ENCODE measurements at places on chromosomes 1 and 21.

DNA sequence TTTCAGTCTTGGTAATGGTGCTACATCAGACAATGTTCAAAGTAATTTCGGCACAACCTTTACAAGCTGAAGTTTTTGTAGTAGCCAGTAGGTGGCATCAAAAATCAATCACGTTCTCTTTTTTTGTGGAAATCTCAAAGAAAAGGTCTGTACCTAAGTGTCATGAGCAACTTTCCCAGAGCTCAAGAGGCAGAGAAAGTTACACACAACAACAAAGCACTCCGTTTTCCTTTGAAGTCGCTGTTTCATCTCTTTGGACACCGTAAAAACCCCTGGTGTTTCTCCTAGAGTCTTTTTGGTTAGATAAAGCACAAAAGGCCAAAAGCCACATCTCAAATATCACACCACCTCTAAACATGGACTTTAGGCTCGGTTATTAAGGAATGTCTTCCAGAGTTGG, 131.6 kb downstream of the LHX8 start:
- no peak for DNase-seq

- DNase-seq = no peak
Observed at GRCh38 chr1:117579221-117579906, 26.5 kb upstream of the TENT5C start.

GRCh38 chr21:36551731-36552433, 72.0 kb upstream of the CLDN14 start:
- no peak for DNase-seq

DNA sequence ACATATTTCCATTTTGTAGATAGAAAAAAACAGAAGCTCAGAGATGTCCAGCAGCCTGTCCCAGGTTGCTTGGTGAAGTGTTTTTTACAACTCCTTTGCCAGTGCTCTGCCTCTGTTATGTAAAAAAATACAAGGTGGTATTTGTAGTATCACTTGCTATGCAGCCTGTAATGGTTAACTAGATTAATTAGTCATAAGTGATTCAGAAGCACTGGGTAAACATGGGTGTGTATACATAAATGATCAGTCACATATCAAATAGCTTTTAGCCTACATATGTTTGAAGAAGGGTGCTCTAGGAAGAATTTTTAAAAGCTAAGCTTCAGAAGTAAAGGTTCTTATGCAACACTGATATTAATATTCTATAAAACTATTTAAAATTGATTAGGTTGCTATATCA, 70.0 kb upstream of the MAGI3 start:
- no peak for DNase-seq

GRCh38 chr1:174713796-174714195, 266.0 kb downstream of the GPR52 start:
- DNase-seq = no peak

DNA sequence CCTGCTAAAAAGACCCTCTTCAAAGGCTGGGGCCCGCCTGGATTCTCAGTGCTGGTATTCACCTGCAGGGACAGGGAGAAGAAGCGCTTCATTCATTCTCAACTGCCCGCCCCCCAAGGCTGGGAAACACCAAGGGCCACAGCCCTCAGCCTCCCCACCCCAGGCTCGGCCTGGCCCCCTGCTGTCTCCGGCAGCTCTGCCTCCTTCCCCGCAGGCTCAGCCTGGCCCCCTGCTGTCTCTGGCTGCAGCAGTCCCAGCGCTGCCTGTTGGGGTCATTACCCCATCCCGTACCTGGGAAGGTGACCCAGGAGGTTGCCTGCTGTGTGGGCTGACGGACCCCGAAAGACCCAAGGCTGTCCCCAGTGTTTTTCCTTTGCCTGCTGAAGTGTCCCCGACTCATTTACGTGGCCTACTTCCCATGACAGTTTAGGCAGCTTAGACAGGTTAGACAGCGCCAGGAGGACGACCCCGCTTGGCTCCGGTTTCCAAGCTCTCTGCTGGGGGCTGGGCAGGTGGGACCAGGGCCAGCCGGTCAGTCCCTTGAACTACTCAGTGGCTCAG, 22.9 kb upstream of the CLSTN1 start:
- DNase-seq = no peak

- no peak for DNase-seq
Observed at GRCh38 chr1:201418461-201418860, 3.1 kb downstream of the TNNI1 start.

DNA sequence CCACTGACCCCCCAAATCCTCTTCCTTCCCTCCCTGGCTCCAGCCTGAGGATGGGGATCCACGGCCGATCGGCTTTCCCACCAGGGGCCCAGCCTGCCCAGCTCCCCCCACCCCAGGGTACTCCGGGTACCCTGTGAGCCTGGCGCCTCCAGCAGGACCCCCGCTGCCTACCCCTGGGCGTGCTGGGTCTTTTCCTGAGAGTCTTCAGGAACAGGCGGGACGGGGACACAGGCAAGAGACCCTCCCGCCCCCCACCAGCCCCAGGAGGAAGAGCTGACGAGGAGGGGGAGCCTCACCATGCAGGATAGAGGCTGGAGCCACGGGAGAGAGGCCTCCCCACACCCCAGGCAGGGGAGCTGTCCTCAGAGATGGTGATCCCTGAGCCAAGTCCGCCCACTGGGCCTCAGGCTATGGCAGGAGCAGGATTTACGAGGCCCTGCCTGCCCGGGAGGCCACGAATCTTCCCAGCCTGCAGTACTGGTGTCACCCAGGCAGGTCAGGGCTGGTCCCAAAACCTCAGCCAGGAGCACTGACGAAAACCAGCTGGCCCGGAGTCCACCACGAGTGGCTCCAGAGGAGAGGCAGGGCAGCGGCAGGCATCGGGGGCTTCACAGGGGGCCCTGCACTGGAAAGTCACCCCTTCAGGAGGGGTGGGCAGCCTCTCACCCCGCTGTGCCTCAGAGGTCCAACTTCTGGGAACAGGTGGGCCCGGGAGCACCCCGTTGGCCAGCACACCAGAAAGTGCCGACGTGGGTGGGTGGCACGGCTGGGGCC, 58.0 kb downstream of the MEGF6 start:
- DNase-seq = no peak

DNA sequence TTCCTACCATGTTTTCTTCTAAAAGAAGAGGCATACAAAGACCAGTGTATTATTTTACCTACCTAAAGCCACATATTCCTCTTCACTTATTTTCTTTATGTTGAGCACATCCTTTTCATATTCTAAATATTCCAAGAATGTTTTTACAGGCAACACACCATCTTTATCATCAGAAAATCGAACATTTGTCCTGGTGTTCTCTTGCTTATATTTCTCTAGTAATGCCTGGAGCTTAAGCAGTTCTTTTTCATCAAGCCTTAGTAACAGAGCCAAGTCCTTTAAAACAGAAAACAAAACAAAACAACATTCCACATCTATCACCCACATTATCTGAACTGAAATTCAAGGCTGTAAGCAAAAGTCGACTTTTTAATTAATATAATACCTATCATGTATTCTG, 88.7 kb downstream of the IARS2 start:
- no peak for DNase-seq

DNA sequence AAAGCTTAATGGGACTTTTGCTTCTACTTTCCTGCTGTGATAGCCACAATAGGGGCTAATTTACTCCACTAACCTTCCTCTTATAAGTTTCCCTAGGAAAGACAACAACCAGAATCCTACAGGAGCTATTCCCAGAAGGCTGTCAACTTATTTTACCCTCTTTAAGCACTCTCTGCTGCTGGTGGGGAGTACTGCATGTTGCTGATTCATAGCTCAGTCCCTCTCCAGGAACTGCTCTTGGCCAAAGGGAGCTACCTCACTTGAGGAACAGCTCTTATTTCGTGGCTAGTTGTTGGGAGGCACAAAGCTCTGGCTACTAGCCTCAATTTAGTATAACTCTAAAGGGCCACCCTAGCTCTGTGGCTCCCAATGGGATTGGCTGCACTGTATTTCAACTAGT, 37.2 kb downstream of the ADSS2 start:
- DNase-seq = no peak

DNA sequence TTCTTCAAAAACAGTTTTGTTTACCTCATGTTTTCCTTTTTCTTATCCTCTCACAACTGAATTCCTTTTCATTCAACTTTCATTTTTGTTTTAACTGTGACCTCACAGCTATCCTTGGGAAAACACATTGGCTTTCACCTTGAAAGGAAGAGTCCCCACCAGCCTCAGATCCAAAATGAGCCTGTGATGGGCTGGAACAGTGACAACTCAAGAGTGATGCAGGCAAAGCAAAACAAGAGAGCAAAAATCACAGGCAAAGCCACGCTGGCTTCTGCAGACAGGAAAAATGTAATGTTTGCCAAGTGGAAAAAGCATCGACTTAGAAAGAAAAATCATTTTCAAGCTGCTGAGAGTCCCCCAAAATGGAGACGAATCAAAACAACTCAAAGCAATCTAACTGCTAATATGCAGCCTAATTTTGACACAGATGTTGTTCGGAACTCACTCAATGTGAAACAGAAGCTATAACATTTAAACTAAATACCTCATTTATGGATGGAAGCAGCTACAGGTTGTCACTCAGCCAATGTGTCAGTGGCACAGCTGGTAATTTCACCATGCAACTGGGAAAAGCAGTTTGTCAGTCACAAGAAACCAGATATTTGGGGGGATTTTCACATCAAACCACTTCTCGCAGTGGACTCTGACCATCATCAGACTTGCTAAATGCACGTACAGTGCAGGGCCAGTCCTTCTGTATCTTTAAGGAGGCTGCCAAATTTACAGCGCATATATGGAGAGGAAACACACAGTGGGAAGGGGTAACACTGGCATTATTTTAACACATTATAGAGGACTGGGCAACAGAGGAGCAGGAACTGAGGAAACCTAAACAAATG, 50.7 kb downstream of the ALG14 start:
- DNase-seq = no peak

DNA sequence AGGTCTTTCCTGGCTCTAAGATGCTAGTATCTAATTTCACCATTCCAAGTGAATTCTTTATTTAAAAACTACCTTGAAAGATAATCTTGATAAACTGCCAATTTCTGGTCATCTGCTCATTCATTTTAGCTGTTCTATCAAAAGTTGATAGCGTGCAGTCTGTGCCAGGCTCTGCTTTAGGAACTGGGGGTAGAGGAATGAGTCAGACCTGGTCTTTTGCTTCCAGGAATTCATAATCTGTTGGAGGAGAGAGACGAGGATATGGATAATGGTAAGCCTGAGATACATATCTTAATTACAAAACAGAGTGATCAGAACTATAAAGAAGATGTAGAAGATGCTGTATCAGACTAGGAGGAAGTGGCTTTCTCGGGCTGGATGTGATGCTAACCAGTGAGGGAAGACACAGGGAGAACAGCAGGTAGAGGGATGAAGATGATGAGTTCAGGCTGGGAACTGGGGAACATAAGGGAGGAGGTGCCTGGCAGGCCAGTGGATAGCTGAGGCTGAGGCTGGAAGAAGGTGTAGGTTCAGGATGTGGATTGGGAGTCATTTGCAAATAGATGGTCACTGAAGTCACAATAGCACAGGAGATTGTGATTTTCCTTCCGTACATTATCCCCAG, 12.3 kb upstream of the PHC2 start:
- no peak for DNase-seq

DNA sequence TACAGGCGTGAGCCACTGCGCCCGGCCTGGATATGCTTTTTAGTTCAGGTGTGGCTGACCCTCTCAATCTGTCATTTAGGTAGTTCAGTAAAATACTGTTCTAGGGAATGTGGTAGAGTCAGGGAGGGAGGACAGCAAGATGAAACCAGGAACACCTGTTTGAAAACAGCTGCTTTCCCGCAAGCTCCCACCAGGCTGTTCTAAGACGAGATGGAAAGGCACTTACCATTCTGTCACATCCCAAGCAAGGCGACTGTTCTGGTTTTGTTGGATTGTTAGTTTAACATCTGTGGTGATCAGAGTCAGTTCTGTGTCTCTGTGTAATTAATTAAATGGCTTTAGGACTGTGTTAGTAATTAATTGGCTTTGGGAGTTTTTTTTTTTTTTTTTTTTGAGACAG, 2.9 kb downstream of the CHAF1B start:
- no peak for DNase-seq

DNA sequence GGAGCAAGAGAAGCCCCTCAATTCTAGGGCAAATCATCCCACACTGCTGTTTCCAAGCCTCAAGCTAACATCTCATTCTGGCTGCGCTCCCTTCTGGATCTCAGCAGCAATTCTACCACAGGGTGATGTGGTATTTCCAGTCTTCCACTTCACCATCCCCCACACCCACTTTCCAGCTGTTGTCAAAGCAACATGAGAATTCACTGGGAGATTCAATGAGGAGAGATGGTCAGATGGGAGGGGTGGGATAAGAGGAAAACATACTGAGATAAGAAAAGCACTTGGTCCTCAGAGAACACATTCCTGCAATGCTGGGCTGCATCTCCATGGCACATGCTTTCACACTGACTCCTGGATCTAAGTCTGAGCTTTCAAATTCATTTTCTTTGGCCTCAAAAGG, 47.3 kb upstream of the LRRC52 start:
- DNase-seq = no peak

DNA sequence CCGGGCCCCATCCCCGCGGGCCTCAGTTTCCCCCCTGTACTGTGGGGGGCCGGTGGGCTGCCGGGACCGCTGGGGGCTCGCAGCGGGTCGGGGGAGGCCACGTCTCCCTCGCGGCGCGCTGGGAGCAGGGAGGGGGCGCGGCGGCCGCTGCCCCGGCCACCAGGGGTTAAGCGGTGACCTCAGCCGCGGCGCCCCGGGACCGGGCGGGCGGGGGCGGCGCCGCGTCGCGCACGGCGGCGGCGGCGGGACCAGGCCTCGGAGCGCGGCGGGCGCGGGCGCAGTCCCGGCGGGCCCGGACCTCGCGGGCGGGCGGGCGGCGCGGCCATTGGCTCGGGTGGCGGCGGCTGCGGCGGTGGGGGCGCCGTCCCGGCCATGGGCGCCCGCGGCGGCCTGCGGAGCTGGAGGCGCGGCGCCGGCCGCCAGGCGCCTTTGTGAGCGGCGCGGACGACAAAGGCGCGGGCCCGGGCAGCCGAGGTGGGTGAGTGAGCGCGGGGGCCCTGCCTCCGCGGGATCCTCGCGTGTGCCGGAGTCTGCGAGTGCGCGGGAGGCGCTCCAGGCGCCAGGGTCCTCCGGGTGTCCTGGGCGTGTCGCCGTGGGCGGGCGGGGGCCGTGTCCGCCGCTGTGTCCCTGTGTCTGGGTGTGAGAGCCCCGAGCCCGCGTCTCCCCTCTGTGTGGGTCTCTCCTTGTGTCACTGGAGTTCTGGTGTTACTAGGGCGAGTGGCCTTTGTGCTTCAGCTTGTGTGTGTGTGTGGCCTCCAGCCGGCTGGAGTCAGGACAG, at the start of gene ARHGEF10L:
Gene ARHGEF10L (plus strand): TSS at position 222 of the 778 bp plus-strand sequence. CDS start 40,898 bp downstream, outside the sequence.
- no peak for DNase-seq

DNA sequence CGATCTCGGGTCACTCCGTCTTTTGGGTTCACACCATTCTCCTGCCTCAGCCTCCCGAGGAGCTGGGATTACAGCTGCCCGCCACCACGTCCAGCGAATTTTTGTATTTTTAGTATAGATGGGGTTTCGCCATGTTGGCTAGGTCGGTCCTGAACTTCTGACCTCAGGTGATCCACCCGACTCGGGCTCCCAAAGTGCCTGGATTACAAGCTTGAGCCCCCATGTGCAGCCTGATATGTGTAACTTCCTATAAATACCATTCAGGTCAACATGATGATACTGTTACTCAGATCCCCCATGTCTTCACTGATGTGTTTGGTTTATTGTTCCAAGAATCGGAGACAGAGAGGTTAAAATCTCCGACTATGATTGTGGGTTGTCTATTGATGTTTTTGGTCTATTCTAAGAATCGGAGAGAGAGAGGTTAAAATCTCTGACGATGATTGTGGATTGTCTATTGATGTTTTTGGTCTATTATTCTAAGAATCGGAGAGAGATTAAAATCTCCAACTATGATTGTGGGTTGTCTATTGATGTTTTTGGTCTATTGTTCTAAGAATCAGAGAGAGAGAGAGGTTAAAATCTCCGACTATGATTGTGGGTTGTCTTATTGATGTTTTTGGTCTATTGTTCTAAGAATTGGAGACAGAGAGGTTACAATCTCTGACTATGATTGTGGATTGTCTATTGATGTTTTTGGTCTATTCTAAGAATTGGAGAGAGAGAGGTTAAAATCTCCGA, 17.0 kb downstream of the C1orf159 start:
- no peak for DNase-seq

All from activated naive CD4-positive, alpha-beta T cell treated with anti-CD3 and anti-CD28 coated beads, Interleukin-2, amount 10 ng/mL, durations not matched to agents 7 days and 5 days (primary cell).